Body of pancreas (tissue), 4 donors: ENCODE measurements at places on chromosomes 2 and 18. TPM values are rescaled to one million over a fixed set of nuclear protein-coding genes. Genes with fewer than 3 reads are reported as not detected.

The TLX2 gene
- not detected for total RNA-seq

The CNRIP1 gene
- 5.7 TPM for total RNA-seq

The CLHC1 gene
- total RNA-seq: 3.3 TPM

The KCNF1 gene
- total RNA-seq: 5.3 TPM

The RESP18 gene
- not detected for total RNA-seq

The RHOB gene
- total RNA-seq: 376 TPM
